Dorsolateral prefrontal cortex (tissue), 122 donors: ENCODE measurements at places on chromosomes 7 and 10.

- DNase-seq, result no peak
Measured at GRCh38 chr10:113486531-113486930, 66.3 kb upstream of the HABP2 start.

DNA sequence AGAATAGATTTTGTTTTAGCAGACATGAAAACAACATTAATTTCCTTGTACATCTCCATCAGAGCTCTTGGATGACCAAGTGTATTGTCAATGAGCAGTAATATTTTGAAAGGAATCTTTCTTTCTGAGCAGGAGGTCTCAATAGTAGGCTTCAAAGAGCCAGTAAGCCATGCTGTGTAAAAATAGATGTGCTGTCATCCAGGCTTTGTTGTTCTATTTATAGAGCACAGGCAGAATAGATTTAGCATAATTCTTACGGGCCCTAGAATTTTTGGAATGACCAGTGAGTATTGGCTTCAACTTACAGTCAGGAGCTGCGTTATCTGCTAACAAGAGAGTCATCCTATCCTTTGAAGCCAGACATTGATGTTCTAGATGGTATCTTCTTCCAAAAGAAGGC lies 19.0 kb downstream of the MINPP1 start:
- DNase-seq, result no peak

- no peak for DNase-seq
Measured at GRCh38 chr7:50335795-50336754, 31.6 kb downstream of the IKZF1 start.

DNA sequence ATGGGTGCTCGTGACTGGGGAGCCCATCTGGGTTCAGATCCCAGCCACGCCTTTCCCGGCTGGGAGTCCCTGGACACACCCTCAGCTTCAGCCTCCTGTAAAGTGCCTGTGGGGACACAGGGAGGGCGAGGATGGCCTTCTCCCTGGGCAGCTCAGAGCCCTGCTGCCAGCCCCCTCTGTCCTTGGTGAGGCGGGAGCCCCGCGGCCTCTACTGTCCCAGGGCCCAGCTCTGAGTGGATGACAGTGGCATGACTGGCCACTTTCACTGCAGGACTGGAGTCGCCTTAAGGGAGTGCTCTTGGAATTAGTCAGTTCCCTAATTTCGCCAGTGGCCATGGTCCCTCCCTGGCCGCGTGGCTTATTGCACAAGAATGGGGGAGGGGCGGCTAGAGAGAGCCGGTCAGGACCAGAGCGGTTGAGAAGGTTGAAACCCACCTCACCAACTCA lies 4.6 kb downstream of the BRI3 start:
- no peak for DNase-seq

DNA sequence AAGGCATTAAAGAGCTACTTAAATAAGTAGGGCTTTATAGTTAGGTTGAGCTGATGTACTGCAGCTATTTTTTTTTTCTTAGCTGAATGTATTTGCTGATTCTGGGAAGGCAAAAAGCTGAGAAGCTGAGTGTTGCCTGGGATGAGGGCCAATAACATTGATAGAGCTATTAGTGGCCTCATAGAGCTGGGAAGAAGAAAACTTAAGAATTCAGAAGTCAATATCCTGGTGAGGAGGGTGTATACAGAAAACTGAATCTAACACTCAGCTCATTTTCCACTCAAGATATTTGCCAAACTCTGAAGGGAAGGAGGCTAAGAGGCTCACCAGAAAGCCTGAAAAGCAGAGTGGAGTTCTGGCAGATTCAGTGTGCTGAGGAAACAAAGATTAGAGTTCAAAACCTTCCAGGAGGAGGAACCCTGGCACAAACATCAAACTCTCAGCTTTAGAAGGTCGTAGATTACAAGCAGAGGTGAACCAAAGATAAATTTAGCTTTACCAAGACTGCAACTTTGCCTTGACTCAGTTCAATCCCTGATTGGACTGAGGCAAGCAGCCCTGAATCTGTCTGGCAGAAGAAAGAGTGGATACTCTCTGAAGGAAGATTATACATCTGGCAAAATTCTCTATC lies 11.3 kb downstream of the PPP1R3C start:
- no peak for DNase-seq

- DNase-seq, result no peak
Measured at GRCh38 chr10:77926566-77927401, at the start of gene DLG5. Gene DLG5, minus strand, starts transcription at chr10:77926755. Its CDS starts 235 bp downstream, at chr10:77926520.
